NCI-H446 treated with DMSO at 0.1 percent for 48 hours (cell line): ENCODE measurements at places on chromosomes 11 and 22.

DNA sequence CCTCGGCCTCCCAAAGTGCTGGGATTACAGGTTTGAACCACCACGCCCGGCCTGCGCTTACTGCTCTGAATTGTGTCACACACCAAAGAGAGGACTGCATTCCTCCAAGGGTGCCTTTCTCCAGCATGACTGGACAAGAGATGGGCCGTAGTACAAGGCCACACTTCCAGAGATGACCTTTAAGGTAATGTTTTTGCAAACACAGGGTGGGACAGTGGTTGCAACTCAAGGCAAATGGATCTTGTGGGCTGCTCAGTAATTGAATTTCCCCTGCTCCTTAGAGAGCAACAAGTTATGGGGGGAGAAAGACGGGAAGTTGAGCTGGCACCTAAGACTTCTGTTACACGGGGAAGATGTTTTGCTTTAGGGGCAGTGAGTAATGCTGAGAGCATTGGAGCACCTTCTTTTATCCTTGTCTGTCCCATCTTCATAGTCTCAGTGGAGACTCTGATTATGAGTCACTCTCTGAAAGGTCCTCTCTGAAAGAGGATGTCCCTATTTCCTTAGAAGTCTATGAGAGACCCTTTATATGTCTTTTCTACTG, 66.3 kb downstream of the C11orf91 start:
- DNase-seq = no peak

GRCh38 chr22:22703715-22704114, 59.3 kb downstream of the GGTLC2 start:
- no peak for DNase-seq

DNA sequence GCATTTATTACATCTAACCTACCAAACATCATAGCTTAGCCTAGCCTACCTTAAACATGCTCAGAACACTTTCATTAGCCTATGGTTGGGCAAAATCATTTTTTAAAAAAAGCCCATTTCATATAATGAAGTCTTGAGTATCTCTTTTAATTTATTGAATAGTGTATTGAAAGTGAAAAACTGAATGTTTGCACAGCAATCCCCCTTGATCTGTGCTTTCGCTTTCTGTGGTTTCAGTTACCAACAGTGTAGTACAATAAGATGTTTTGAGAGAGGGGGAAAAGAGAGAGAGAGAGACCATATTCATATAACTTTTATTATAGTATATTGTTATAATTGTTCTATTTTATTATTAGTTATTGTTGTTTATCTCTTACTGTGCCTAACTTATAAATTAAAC, 8.4 kb upstream of the MAP6 start:
- DNase-seq = no peak

GRCh38 chr22:41256254-41257253, 15.8 kb upstream of the CHADL start:
- DNase-seq = no peak

GRCh38 chr11:81245791-81246190, 1487.9 kb downstream of the FAM181B start:
- DNase-seq = no peak

GRCh38 chr22:29596408-29596807, 7.0 kb upstream of the NF2 start:
- no peak for DNase-seq

DNA sequence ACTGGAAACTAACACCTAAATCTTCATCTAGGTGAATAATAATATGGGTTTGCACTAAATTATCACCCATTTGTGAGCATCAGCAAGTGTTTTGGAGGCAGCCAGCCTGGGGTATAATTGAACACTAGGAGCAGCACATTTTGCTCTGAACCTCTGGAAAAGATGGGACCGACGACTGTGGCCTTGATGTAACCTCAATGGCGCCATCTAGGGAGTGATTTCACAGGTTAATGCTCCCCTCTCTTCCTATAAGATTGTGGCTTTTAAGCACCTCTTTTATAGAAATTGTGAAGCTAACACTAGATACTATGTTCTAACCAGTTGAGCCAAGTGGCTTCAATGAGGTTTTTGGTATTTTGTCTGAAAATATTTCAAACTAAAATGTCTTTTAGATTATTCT, 203.7 kb downstream of the NELL1 start:
- DNase-seq = peak; percentile 54

DNA sequence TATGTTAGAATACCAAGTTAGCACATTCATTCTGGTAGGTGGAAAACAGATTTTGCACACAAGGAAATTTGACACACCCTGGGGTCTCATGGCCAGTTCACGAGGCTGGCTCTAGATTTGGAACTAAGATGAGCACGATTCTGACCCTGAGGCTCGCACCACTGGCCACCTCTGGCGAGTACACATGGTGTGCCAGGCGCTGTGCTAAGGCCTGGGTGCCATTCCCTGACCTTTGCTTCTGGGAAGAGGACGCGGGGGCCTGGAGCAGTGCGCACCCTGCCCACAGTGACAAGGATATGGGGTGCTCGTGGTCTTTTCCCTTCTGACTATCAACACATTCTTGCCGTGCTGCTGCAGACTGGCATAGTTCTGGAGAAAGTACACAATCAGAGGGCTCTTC, 29.5 kb upstream of the DMC1 start:
- DNase-seq = no peak
